Mesenteric fat pad (tissue), 1 donor: ENCODE measurements at places on chromosomes 6 and 20. TPM values are rescaled to one million over a fixed set of nuclear protein-coding genes. Genes with fewer than 3 reads are reported as not detected.

GRCh38 chr20:10014431-10014830, 20.4 kb upstream of the ANKEF1 start:
- DNase-seq: no peak

GRCh38 chr6:134621858-134622257, 303.9 kb upstream of the SGK1 start:
- DNase-seq: no peak

DNA sequence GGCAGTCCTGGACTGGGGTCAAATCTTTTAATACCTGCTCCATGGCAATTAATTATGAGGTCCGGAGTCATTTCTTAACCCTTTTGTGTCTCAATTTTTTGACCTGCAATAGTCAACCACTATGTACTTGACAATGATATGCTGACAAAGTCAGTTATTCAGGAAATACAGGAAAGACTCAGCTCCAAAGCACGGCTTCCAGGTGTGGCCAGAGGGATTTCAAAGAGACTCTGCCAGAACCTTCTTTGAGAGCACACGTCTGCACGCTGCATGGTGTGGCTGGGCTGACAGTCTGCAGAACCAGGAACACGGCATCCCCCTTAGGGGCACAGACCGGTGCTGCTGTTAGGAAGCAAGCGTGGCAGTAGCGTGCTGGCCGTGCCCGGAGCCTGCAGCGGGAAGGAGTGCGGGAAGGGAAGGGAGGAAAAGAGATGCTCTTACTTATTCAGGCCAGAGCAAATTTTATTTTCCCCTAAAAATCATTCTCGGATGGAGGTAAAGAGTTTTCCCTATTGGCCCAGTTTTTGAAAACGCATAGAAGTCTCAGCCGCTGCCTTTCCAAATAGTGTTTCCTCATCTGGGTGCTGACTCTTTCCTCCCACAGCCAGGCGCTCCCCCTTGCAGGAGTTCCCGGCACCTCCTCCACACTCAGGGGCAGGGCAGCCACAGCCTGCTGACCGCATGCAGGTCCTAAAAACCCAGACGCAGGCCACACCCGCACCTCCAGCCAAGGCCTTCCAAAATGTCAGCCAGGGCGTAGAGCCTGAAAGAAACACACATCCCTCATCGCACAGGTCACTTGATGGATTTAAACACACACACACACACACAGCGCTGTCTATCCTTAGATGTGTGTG, 187.4 kb upstream of the SNX9 start:
- DNase-seq: no peak

GRCh38 chr20:10711903-10712451, 38.2 kb upstream of the JAG1 start:
- no peak for DNase-seq

DNA sequence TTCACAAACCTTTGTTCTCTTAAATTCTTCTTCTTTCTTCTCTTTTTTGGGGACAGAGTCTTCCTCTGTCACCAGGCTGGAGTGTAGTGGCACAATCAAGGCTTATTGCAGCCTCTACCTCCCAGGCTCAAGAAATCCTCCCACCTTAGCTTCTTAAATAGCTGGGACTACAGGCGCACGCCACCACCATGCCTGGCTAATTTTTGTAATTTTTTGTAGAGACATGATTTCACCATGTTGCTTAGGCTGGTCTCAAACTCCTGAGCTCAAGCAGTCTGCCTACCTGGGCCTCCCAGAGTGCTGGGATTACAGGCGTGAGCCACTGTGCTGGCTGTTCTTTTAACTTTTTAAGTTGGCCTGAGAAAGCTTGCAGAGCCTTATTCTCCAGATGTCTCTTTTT, 48.0 kb downstream of the NCOA3 start:
- no peak for DNase-seq

- no peak for DNase-seq
These were observed 138.5 kb upstream of the AKAP12 start for GRCh38 chr6:151101161-151101815.

DNA sequence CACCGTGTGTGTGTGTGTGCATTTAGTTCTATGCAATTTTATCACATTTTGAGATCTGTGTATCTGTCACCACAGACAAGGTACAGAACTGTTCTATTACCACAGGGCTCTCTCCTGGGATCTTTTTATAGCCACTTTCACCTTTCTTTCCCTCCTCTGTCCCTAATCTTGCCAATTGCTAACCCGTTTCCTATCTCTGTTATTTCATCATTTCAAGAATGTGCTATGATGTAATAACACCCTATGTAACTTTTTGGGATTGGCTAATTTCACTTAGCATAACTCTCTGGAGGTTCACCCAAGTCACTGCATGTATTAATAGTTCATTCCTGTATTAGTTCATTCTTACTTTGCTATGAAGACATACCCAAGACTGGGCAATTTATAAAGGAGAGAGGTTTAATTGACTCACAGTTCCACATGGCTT, 657.7 kb downstream of the QKI start:
- DNase-seq: no peak

DNA sequence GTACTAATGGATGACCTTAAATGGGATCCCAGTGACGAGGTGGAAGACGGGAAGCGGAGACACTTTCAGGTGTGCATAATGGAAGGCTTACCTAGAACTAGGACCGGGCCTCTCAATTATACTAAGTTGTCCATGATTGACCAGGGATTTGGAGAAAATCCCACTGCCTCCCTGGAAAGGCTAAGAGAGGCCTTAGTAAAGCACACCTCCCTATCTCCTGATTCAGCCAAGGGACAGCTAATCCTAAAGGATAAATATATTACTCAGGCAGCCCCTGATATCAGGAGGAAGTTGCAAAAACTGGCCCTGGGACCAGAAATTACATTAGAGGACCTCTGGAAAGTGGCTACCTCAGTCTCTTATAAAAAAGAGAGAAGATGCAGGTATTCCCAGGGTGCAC, 93.2 kb downstream of the JARID2 start:
- DNase-seq: no peak

DNA sequence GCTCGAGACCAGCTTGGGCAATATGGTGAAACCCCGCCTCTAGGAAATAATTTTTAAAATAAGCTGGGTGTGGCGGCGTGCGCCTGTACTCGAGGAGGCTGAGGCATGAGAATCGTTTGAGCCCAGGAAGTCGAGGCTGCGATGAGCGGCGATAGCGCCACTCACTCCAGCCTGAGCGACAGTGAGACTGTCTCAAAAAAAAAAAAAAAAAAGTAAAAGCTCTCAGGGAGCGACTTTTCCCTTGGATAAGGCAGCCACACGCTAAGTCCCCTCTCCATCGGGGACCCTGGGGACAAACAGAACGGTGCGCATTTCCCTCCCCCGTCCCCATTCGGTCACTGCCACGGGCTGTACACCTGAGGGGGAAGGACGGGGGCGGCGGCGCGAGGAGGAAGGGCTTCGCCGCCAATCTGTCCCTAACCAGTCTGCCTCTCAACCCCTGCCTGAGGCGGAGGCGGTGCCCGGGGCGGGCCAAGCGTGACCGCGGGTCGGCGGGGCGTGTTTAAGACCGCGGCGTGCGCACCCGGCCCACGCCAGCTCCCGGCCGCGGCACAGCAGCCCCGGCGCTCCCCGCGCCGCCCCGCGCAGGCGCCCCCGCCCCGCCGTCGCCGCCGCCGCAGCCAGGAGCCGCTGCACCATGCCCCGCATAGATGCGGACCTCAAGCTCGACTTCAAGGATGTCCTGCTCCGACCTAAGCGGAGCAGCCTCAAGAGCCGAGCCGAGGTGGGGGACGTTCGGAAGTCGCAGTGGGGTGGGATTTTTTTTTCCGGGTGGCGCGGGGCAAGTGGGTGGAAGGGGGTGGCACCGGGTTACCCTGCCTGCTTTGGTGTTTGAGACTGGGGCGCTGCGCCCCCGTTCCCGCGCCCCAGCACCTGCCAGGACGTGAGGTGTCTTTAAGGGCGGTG, at the start of gene GMPR:
GMPR (plus strand) TSS at position 531 of the 906 bp plus-strand sequence; CDS start at position 638, 107 bp downstream.
- peak; percentile 93 for DNase-seq

GRCh38 chr6:169935861-169936260, 184.4 kb downstream of the ERMARD start:
- no peak for DNase-seq

- DNase-seq: no peak
These were observed 74.2 kb downstream of the CD164 start for GRCh38 chr6:109308018-109308492.

- DNase-seq: no peak
These were observed 173.6 kb downstream of the ANKRD60 start for GRCh38 chr20:58054780-58055373.

The SUMO4 gene
- 1.2 TPM for total RNA-seq

The STMND1 gene
- not detected for total RNA-seq

The HLA-DPA1 gene
- 82.5 TPM for total RNA-seq

The RPS6KA2 gene
- total RNA-seq: 45.2 TPM

The DEFB132 gene
- 1.5 TPM for total RNA-seq

The POPDC3 gene
- total RNA-seq: 9.7 TPM

The TCF21 gene
- total RNA-seq: 5.2 TPM

The PHF1 gene
- 42.5 TPM for total RNA-seq

The TRIM10 gene
- not detected for total RNA-seq
